Esophagus muscularis mucosa (tissue), 4 donors: ENCODE measurements at places on chromosomes 1 and 21. TPM values are rescaled to one million over a fixed set of nuclear protein-coding genes. Genes with fewer than 3 reads are reported as not detected.
A peak's percentile ranks its signal among the peaks of the same experiment; 100 is the strongest.

- no peak for DNase-seq
Measured at GRCh38 chr1:24277420-24278169, 41.6 kb upstream of the GRHL3 start.

- DNase-seq: no peak
Measured at GRCh38 chr1:18637962-18638834, 7.6 kb downstream of the PAX7 start.

GRCh38 chr1:233299450-233299849, 3.9 kb upstream of the PCNX2 start:
- DNase-seq: no peak

- no peak for DNase-seq
Measured at GRCh38 chr1:169113613-169114119, 7.2 kb downstream of the ATP1B1 start.

DNA sequence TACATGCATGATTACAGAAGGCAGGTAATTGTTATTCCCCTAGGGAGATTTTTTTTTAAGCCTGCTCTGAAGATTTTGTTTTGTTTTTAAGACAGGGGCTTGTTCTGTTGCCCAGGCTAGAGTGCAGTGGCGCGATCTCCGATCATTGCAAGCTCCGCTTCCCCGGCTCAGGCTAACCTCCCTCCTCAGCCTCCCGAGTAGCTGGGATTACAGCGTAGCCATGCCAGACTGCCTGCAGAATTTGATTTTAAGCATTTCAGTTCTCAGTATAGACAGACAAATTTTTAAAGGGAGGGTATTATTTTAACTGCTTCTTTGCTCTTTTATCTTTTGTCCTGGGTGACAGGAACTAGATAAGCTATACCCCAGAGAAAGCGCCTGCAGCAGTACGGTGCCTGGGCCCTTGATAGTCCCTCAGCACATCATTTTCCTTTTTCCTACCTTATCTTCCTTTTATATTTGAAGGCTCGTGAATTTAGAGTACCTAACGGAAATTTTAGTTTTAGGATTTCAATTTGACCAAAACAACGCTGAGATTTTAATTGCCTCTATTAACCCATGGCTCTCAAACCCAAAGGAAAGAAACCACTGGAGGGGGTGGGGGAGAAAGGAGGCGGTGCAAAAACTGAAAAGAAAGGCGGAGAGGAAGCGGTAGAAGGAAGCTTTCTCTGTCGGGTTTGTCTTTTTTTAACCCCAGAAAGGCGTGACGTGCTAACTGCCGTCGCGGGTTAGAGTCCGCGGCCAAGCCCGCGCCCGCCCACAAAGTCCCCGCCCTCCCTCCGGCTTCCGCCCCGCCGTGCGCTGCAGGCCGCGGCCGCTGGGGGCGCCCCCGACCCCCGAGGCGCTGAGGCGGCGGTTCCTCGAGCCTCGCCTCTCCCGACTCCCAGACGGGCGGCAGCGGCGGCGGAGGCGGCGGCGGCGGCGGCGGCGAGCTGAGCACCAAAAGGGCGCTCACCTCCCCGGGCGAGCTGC, at the start of gene EEIG2:
Gene EEIG2 (plus strand): TSS at position 886 of the 972 bp plus-strand sequence. CDS start 329 bp downstream, outside the sequence.
- DNase-seq: peak; percentile 94

- no peak for DNase-seq
Measured at GRCh38 chr1:66533804-66534740, at the start of gene SGIP1. Gene SGIP1, plus strand, starts transcription at chr1:66534153. Its CDS starts 206 bp downstream, at chr1:66534359.

DNA sequence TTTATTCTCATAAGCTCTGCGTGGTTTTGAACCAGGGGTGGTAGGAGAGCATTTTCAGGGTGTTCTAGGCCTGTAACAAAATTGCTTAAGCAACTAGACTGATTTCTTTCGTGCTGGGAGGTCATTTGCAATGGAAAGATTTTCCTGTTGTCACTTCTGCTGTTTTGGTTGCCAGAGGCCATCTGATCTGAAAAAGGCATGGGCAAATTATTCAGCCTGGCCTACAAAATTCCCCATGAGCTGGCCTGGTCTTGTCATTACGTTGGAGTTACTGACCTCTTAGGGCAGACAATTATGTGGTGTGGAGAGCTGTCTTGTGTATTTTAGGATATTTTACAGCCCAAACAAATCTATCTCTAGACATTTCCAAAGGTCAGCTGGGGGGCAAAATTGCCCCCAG, 444.4 kb upstream of the DAB1 start:
- no peak for DNase-seq

GRCh38 chr1:234601301-234602017, 8.5 kb downstream of the IRF2BP2 start:
- DNase-seq: no peak

- DNase-seq: no peak
Measured at GRCh38 chr1:226195144-226195543, 8.6 kb upstream of the ACBD3 start.

DNA sequence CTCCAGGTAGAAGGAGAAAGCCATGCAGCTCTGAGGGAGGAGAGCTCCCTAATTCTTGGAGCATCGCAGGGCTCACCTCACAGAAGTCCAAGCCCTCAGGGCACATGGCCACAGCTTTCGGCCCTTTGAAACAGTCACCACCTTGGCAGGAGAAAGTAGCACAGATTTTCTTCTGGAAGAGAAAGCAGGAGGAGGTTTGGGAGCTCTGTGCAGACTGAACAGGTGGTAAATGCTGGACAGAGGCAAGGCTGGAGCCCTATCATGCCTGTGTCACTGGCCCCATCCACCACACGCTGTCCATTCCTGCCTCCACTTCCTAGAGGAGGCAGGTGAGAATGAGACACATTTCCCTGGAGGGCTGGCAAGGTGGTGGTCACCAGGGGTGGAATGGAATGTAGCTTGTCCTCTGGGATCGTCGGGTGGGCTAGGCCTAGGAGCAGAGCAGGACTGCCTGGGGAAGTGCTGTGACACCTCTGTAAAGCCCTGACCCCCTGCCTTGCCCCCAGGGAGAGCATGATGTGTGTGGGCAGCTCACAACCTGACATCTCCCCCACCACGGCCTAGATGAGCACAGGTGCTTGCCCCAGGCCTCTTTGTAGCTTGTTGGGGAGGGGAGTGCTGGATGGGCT, 2.8 kb upstream of the INPP5B start:
- DNase-seq: no peak

DNA sequence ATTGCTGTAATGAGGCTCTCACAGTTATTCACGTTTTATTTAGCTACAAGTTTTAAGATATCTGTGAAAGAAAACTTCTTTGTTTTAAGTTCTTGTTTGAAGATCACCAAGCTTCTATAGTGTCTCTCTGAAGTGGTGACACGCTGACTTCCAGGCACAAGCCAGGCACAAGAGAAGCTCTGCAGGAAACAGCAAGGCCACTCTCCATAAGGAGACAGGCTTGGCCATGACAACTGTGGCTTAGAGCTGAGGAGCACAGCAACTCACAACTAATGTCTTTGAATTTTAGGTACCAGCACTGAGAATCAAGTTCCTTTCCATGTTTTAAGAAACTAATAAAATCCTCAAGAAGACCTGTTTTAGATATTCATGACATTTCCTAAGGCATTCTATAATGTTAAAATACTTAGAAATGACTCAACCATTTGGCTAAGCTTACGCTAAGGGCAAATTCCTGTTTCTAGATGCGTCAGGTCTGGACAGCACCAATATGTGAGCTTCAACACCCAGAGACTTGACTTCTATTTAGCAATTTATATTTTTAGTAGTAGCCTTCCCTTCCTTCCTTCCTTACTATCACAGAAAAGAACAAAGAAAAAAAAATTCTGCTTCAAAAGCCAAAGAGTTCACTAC, 40.2 kb downstream of the APP start:
- DNase-seq: no peak

- no peak for DNase-seq
Measured at GRCh38 chr1:15771836-15772515, 13.4 kb downstream of the FBLIM1 start.

GRCh38 chr1:203239081-203239480, 9.6 kb upstream of the CHIT1 start:
- DNase-seq: no peak

DNA sequence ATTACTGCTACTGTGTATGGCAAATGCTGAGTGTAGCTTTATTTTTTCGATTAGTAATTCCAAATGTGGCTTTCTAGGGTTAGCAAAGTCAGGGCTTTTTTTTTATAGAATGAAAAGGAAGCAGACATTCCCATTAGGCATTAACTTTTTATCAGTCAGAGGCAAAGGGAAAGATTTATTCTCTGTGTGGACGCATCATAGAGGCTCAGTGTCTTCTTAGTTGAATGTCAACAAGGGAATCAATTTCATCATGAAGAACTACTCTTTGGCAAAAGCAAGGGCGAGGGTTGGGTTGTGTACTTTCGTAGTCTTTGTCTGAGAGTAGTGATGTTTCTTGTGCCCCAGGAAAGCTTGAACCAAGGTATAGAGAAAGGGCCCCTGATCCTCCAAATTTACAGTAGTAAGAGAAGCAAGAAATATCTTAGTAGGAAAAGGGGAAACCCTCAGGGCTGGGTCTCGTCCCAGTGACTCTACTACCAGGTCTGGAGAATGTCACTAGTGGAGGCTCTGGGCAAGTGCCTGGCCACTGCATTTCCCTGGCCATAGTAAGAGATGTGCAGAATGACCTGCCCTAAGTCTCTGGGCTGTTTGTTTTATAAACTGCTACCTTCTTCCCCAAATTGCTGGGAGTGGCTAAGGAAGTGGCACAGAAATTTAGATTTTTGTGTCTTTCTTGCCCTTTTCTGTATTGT, 30.0 kb upstream of the MACF1 start:
- DNase-seq: no peak

DNA sequence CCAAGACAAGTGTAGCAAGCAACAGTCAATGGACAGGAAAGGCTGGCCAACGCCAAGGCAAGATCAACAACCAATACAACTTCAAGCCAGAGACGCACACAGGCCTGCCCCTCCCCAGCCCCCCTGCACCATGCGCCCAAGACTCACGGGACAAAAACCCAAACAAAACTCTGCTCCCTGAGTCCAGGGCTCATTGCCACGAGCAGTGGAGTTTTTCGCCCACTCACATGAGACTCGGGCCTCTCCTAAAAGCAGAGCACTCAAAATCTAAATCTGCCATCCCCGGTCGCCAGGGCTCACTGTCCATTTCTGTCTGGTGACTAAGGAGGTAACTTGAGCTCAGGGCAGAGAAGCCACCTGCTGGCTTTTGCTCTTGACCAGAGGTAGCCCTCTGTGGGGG, 174.8 kb downstream of the CLIC6 start:
- DNase-seq: no peak

- no peak for DNase-seq
Measured at GRCh38 chr1:153697191-153698019, 18.9 kb downstream of the NPR1 start.

DNA sequence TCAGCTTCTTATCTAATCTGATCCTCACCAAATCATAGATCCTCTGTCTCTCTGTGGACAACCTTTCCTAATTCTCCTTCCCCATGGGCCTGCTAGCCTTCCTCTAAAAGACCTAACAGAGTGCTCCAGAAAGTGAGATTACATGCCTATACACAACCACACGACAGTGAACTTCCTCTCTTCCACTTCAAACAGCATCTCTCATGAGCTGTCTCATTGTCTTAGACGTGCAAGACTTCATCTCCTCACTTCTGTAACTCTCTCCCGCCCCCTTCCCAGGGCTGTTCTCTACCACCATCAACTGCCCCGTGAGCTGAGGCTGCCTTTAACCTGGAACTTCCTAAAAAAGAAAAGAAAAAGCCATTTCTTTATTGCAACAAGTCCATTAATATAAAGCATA, 14.1 kb upstream of the A3GALT2 start:
- DNase-seq: no peak

GRCh38 chr1:11701551-11701961, 10.0 kb downstream of the DRAXIN start:
- DNase-seq: no peak

GRCh38 chr1:18761948-18762840, 97.3 kb downstream of the TAS1R2 start:
- DNase-seq: no peak

DNA sequence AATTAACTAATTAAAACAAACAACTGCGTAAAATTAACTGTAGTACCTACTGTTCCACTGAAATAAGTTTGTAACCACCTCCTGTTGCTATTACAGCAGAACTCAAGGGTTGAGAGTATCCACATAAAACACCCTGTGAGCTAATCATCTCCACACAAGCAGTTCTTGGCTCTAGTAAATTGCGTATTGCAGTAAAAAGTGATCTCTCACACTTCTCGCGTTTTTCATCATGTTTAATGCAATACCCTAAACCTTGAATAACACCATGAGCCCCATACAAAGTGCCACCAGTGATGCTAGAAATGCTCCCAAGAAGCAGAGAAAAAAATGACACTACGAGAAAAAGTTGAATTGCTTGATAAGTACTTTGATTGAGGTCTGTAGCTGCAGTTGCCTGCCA, 29.3 kb upstream of the CEP350 start:
- DNase-seq: no peak

- DNase-seq: no peak
Measured at GRCh38 chr1:5274527-5274926, 620.1 kb downstream of the AJAP1 start.

DNA sequence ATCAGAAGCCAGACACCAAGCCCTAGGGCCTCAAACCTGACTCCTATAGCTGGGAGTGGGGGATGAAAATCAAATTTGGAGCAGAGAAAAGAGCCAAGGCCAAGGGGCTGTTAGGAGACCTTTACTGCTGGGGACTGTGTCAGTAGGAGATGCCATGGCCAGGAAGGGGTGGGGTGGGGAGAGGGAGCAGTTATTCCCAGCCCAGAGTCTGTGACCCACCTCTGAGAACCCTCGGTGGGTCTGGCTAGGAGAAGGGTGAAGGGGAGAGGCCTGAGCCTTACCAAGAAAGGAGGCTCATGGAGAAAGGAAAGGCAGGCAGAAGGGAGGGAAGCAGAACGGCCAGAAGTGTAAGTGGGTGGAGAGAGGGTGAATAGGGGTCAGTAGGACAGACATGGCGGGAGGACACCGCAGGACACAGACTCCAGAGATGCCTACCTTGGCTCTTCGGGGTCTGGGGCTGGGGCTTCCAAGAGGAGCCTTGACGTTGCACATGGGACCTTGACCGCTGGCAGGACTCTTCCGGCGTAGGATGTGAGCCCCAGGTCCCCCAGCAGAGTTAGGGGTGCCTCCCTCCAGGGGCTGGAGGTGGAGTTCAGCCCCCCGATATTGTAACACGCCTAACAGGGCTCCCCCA, 1.2 kb downstream of the ADAMTS4 start:
- DNase-seq: no peak

GRCh38 chr1:46643368-46643775, 24.8 kb downstream of the ATPAF1 start:
- DNase-seq: no peak

TMOD4 gene
- 1.5 TPM for total RNA-seq

CD53 gene
- 18.7 TPM for total RNA-seq

INAVA gene
- not detected for total RNA-seq

C1QTNF12 gene
- 0.33 TPM for total RNA-seq

F13B gene
- total RNA-seq: not detected

SERTAD4 gene
- 1.8 TPM for total RNA-seq

OR2T27 gene
- not detected for total RNA-seq

DTL gene
- total RNA-seq: 0.06 TPM

FCRL6 gene
- total RNA-seq: 0.45 TPM

C1orf115 gene
- total RNA-seq: 11.1 TPM

PUSL1 gene
- 24.7 TPM for total RNA-seq

AZIN2 gene
- total RNA-seq: 4.5 TPM
